Motor neuron (in vitro differentiated cells): ENCODE measurements at places on chromosomes 13 and 19.

- ATAC-seq = peak; percentile 59
These were observed 2.2 kb upstream of the ZNF665 start for GRCh38 chr19:53195265-53195903.

- peak; percentile 42 for ATAC-seq
These were observed 10.9 kb downstream of the ZNRF4 start for GRCh38 chr19:5466072-5466471.

- no peak for ATAC-seq
These were observed 232.0 kb downstream of the B3GLCT start for GRCh38 chr13:31431722-31432137.

DNA sequence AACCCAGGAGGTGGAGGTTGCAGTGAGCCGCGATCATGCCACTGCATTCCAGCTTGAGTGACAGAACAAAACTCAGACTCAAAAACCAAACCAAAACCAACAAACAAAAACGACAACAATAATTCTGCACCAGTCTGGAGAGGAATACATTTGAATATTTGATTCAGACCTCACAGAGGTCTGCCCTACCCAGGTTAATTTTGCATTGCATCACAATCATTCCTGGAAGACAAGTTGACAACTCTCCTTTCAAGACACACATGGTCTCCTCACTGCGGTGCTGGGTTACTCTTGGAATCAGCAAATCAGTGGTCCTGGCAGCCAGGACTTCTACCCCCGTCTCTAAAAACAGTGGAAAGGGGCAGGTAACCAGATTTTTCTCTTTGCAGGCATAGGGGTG, 79.9 kb upstream of the TMTC4 start:
- ATAC-seq = peak; percentile 72

GRCh38 chr19:49455773-49456172, 2.7 kb downstream of the ALDH16A1 start:
- no peak for ATAC-seq

DNA sequence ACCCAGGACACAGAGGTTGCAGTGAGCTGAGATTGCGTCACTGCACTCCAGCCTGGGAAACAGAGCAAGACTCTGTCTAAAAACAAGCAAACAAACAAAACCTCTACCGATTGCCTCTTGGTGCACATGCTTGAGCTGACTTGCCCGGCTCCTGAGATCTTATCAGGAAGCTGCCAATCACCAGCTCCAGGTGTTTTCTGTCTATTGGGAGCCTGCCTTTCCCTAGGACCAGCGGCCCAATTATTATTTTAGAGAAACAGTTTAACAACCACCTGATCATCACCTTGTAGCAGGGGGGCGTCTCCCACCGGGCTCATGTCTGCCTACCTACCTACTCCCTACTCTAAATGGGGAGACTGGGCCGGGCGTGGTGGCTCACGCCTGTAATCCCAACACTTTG, 10.8 kb downstream of the CLEC4M start:
- ATAC-seq = no peak

DNA sequence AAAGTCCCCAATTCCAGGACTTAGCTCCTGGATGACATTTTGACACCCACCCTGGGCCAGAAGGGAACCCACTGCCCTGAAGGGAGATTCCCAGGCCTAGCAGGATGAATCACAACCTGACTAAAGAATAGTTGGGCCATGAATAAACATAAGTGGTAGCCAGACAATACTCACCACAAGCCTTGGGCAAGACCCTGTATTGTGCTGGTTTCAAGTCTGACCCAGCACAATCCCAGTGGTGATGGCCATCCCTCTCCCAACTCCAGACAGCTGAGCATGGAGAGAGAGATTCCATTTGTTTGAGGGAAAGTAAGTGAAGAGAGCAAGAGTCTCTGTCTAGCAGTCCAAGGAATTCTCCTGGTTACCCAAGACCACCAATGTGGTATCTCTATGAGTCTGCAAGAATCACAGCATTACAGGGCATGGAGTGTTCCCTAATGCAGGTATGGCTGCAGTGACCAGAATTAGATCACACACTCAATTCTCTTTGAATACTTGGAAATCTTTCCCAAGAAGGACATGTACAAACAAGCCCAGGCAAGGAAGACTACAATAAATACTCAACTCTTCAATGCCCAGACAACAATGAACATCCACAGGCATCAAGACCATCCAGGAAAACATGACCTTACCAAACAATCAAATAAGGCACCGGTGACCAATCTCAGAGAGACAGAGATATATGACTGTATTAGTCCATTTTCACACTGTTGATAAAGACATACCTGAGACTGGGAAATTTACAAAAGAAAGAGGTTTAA, 158.0 kb downstream of the VWA8 start:
- ATAC-seq = peak; percentile 81

GRCh38 chr19:14561847-14562351, 10.0 kb downstream of the NDUFB7 start:
- ATAC-seq = peak; percentile 45
